ENCODE measurements at places on chromosomes 1 and 21. TPM values are rescaled to one million over a fixed set of nuclear protein-coding genes. Genes with fewer than 3 reads are reported as not detected.
A peak's percentile ranks its signal among the peaks of the same experiment; 100 is the strongest.

Gene IL20
- total RNA-seq, result not detected

Gene SLC1A7
- total RNA-seq, result 0.16 TPM

DNA sequence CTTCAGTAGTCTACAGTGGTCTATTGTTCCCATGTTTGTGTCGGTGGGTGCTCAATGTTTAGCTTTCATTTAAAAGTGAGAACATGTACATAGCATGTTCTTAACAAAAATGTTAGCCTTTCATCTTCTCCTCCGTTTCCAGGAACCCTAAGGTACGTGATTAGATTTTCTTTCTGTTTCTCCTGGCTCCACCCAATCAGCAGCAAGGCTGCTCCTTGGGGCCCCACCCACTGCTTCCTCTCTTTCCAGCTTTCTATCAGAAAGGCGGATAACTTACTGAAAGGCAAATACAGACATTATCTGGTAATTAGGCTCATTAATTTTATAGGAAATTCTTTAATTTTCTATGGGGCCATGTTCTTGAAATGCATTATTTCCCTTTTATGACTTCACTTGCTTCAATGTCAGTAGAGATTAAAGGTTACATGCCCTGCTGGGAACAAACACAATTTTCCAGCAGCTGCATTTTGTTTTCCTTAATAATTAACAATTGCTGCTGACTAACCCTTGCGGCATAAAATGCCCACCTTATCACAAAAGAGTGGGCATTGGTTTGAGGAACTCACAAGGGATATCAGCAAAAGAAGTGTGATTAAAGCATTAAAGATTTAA lies 324.9 kb upstream of the SNX7 start:
- no peak overlapping the region for H3K27ac ChIP-seq
- no peak for DNase-seq
- H3K27me3 ChIP-seq, result no peaks in the 10 kb centered on the region
- no peaks in the 10 kb centered on the region for H3K36me3 ChIP-seq
- H3K4me3 ChIP-seq, result no peak overlapping the region
- peaks cover 2% of the 10 kb centered on the region for H3K4me1 ChIP-seq

GRCh38 chr1:6922096-6922931 lies 137.1 kb downstream of the CAMTA1 start:
- H3K4me3 ChIP-seq, result no peak overlapping the region
- no peaks in the 10 kb centered on the region for H3K36me3 ChIP-seq
- H3K4me1 ChIP-seq, result peaks cover 7% of the 10 kb centered on the region
- no peaks in the 10 kb centered on the region for H3K27me3 ChIP-seq
- no peak overlapping the region for H3K27ac ChIP-seq
- peak; percentile 83 for DNase-seq

- H3K36me3 ChIP-seq, result no peaks in the 10 kb centered on the region
- H3K4me3 ChIP-seq, result no peak overlapping the region
- peak; percentile 55 for DNase-seq
- H3K4me1 ChIP-seq, result no peaks in the 10 kb centered on the region
- no peak overlapping the region for H3K27ac ChIP-seq
- no peaks in the 10 kb centered on the region for H3K27me3 ChIP-seq
Observed at GRCh38 chr1:20080441-20081352, 10.7 kb downstream of the PLA2G5 start.

GRCh38 chr1:150409504-150410362 lies 45.8 kb downstream of the RPRD2 start:
- no peak for DNase-seq
- H3K27me3 ChIP-seq, result no peaks in the 10 kb centered on the region
- no peaks in the 10 kb centered on the region for H3K36me3 ChIP-seq
- H3K27ac ChIP-seq, result no peak overlapping the region

- H3K4me3 ChIP-seq, result no peak overlapping the region
- no peak overlapping the region for H3K27ac ChIP-seq
- peaks cover 5% of the 10 kb centered on the region for H3K4me1 ChIP-seq
Observed at GRCh38 chr1:226656201-226656600, 82.9 kb downstream of the ITPKB start.

DNA sequence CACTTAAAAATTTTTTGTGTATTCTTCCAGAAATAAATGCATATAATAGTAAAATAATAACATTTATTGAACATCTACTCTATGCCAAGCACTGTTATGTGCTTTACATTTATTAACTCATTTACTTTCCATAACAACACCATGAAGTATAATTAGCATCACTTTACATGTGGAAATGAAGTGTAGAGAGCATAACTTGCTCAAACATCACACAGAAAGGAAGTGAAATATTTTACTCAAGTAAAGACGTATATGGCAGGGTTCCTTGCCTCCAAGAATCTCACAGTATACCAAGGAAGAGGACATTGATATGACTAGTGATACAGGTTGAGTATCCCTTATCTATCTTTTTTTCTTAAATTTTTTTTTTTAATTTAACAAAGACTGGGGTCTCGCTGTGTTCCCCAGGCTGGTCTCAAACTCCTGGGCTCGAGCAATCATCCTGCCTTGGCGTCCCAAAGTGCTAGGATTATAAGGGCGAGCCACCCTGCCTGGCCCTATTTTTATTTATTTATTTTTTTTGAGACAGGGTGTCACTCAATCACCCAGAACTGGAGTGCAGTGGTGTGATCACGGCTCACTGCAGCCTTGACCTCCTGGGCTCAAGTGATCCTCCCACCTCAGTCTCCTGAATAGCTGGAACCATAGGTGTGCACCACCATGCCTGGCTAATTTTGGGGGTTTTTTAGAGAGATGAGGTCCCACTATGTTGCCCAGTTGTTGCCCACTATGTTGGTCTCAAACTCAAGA lies 7.7 kb upstream of the CLIC4 start:
- no peak overlapping the region for H3K4me3 ChIP-seq
- no peaks in the 10 kb centered on the region for H3K27me3 ChIP-seq
- no peak overlapping the region for H3K27ac ChIP-seq
- no peaks in the 10 kb centered on the region for H3K36me3 ChIP-seq

- H3K4me3 ChIP-seq, result no peak overlapping the region
- no peak for DNase-seq
- H3K36me3 ChIP-seq, result no peaks in the 10 kb centered on the region
- no peaks in the 10 kb centered on the region for H3K4me1 ChIP-seq
- H3K27me3 ChIP-seq, result no peaks in the 10 kb centered on the region
Observed at GRCh38 chr1:224245188-224245587, 62.1 kb downstream of the DEGS1 start.

DNA sequence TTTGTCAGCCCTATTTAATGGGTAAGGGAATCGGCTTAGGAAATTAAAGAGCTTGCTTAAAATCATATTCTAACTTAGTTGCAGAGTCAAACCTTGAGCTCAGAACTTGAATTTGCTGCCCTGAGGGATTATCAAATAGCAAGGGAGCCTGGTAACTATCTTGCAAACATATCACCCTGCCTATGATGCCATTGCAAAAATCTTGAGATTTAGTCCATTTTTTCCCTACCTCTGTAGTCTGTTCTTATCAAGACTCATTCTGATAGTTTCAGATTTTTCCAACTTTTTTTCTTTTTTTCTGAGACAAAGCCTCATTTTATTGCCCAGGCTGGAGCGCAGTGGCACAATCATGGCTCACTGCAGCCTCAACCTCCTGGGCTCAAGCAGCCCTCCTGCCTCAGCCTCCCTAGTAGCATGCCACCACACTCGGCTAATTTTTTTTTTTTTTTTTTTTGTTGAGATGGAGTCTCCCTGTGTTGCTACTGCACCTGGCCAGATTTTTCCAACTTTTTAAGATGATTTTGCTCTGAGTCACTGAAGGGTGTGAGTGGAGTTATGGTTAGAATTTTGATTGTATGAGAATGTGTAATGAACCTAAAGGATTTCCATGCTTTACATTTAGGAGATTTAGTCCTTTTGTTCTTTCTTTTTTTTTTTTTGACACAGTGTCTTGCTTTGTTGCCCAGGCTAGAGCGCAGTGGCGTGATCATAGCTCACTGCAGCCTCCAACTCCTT lies 12.2 kb downstream of the SARS1 start:
- H3K36me3 ChIP-seq, result no peaks in the 10 kb centered on the region
- H3K4me1 ChIP-seq, result no peaks in the 10 kb centered on the region
- H3K4me3 ChIP-seq, result no peak overlapping the region
- no peaks in the 10 kb centered on the region for H3K27me3 ChIP-seq

DNA sequence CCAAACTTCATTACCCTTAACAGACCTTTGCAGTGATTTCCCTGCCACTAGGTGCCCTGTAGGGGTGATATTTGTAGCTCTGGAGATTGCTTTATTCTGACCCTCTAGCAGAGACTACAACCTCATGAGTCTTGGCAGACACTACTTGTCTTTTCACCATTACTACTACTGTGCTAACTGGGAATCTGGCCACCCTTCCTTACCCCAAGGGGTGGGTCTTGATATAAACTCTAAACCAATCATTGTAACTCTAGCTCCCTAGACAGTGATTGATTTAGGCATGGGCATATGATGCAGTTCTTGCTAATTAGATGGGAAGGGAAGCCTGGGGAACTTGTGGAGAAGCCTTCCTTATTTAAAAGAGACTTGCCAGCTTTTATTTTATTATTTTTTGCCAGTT lies 3.9 kb downstream of the KPNA6 start:
- H3K4me1 ChIP-seq, result peaks cover 13% of the 10 kb centered on the region
- H3K36me3 ChIP-seq, result no peaks in the 10 kb centered on the region
- H3K27me3 ChIP-seq, result no peaks in the 10 kb centered on the region
- no peak overlapping the region for H3K4me3 ChIP-seq
- H3K27ac ChIP-seq, result no peak overlapping the region
